ENCODE measurements at places on chromosomes 1 and 21.
A peak's percentile ranks its signal among the peaks of the same experiment; 100 is the strongest.

- no peak for DNase-seq
Measured at GRCh38 chr21:46268371-46268770, 17.0 kb downstream of the MCM3AP start.

GRCh38 chr1:21822349-21822748 lies 10.3 kb downstream of the LDLRAD2 start:
- DNase-seq = no peak

DNA sequence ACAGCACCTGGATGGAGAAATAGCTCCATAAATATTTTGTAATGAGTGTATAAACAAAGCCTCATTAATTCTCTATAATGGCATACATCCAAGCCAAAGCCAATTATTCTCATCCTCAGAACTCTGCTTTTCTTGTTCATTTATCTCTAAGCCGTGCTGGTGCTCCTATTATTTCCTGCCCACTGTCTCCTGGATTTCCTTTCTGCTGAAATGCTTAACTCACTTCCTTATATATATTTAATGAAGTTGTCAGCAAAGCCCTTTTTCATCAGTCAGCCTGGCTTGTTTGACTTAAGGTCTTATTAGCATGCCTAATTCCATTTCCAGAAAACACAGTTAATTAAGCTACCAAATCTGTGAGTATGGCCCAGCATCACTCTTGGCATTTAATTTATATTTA lies 93.4 kb downstream of the SLC25A24 start:
- no peak for DNase-seq

DNA sequence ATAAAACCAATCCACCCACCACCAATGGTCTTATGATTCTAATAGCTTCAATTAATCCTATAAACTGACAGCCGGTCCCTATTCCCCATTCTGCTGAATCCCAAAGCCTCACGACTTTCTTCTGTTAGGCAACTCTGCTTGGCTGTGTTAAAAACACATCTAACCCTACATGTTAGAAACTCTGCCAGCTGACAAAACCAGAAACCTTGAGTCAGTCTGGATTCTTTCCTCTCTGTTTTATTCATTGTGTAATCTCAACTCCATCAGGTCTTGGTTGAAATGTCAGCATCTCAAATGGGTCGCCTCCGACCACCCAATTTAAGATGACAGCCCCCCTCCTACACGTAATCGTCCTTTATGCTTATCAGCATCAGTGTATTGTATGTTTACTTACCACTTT lies 312.1 kb downstream of the DISC1 start:
- DNase-seq = no peak

DNA sequence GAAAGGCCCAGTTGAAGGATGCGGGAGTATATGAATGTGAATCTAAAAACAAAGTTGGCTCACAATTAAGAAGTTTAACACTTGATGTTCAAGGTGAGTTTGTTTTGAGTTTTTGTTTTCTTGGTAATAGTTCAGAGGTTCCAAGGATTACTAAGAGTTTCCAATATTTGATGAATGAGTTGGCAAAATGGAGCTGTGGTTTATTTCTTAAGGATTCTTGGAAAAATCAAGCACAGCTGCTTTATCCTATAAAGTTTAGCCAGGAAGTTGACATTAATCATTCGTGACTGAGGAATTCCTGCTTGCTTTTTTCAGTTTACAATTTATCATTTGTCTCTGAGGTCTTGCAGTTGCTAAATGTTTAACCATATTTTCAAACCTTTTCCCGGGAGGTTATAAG lies 15.1 kb downstream of the VCAM1 start:
- DNase-seq = peak; percentile 37

- no peak for DNase-seq
Measured at GRCh38 chr1:93442008-93442666, 5.8 kb upstream of the FNBP1L start.

- no peak for DNase-seq
Measured at GRCh38 chr1:113551728-113552127, 161.4 kb downstream of the MAGI3 start.

DNA sequence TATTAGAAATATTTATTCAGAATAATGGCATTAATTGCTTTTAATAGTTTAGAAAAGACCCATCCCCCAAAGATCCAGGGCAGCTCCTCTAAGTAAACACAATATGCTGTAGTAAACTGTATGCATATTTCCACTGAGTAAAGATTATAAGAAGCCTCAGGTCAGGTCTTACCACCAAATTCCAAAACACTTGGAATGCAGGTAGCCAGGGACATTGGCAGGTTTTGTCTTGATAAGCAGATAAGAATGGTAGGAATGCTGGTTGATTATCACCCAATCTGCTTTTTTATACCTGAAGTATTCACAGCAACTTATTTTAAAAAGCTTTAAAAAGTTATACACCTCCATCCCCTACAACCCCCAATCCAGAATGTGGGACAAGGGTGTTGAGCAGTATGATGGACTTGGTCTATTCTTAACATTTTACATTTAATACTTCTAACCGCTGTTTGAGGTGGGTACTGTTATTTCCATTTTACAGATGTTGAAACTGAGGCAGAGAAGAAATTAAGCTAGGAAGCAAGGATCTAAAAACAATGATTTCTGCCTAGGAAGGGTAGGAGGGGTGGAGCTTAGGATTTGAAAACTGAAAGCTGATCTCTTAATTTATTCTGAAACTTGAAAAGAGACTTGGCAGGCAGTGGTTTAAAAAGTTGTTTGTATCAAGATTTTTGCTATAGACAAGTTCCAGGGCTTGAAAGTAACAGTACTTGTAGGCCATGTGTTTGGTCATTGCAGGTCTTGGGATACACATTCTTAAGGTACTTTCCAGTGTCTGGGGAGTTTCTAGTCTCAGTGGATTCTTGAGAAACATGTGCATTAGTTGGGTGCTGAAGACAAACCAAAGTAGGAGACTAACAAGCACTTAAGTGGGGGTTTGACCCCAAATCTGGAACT lies 15.6 kb upstream of the THEM4 start:
- DNase-seq = no peak

DNA sequence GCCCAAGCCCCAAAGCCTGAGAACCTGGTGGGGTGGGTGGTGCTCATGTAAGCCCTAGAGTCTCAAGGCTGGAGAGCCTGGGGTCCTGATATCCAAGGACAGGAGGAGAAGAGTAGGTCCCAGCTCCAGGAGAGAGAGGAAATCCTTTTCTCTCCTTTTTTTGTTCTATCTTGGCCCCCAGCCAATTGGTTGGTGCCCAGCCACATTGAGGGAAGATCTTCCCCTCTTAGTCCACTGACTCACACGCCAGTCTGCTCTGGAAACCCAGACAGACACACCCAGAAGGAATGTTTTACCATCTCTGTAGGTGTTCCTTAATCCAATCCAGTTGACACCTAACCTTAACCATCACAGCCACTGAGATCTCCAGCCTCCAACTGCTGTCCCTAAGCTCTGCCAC lies 16.2 kb upstream of the LIN9 start:
- no peak for DNase-seq

GRCh38 chr1:14083706-14084105 lies 383.7 kb downstream of the PRDM2 start:
- DNase-seq = no peak

GRCh38 chr1:43799656-43800635 lies 92.6 kb downstream of the ST3GAL3 start:
- peak; percentile 83 for DNase-seq

DNA sequence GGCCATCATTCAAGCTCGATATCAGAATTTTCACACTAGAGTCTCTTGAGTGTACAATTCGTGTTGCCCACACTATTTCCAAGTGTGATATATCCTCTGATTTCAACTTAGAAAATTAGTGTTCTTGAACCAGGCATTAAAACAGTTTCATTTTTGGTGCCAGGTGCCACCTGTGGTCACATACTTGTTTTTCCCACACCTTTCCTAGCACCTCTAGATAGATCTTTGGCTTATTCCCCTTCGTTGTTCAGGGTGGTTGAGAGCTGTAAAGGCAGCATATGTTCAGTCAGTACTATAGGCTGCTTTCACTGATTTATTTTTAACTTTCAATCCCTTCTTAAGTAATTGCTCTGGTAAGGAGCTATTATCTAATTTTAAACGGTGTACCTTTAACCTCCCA lies 131.1 kb downstream of the NEK7 start:
- DNase-seq = no peak

- no peak for DNase-seq
Measured at GRCh38 chr1:184629266-184629665, 125.4 kb downstream of the EDEM3 start.

DNA sequence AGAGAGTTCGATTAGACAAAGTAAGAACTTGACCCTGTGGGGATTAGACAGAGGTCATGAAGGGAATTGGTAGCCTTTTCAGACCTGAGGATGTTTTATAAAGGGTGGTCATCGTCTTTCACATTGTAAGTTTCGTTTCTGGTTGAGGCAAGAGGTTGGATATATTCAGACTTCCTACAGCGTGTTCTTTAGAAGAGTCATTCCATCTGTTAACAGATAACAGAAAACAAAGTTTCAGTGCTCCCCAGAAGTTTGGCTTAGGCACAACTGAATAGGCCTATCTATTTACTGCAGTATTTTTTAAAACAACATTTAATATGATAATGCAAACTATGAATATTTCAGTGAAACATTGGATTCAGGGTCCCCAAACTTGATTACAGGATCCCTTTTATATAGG lies 17.1 kb upstream of the IVNS1ABP start:
- DNase-seq = no peak

DNA sequence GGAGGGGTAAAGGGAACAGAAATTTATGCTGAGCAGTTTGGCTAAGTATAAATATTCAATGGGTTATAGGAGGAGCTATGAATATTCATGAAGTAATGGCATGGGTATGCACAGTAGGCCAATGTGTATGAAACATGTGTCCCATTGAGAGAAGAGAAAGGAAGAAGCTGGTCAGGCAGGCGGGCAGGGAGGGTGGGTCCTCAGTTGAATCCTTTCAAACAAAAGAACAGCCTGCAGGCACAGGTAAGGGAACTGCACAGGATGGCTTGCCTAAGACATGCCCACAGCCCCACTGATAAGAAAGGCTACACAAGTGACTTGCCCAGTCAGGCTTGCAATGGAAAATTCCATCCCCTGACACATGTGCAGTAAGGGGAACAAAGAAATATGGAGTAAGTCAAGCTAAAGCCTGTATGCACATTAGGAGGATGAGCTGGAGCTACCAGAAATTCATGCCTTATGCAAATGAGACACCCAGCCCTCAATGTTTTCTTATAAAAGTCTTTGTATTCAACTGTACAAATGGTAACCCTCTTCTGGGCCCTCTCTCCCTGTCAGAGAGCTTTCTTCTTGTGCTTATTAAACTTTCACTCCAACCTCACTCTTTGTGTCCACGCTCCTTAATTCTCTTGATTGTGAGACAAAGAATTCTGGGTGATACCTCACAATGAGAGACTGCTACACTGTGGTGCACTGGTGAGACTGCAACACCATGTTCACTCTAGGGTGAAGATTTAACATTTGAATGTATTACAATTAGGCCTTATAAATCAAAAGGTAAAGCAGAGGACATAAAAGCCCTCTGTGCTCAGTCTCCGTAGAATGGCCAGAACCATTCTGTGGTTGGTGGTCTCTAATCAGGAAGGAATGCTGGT lies 96.5 kb downstream of the ATP1B1 start:
- DNase-seq = no peak

DNA sequence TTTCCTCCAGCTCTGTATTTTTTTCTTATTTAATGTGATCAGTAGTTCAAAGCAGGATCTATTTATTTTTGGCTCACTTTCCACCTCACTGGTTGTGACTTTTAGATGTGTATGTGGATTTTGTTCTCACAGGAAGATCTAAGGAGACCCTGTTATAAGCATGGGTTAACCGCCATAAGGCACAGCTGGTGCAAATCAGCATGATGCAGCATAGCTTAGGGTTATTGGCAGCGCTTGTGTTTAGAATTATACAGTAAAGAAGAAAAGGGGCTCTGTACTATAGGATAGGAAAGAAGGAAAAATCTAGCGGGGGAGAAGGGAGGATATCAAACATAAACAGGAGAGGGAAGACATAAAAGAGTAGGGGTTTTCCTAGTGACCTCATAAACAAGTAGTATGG lies 26.9 kb upstream of the RGL1 start:
- DNase-seq = no peak

DNA sequence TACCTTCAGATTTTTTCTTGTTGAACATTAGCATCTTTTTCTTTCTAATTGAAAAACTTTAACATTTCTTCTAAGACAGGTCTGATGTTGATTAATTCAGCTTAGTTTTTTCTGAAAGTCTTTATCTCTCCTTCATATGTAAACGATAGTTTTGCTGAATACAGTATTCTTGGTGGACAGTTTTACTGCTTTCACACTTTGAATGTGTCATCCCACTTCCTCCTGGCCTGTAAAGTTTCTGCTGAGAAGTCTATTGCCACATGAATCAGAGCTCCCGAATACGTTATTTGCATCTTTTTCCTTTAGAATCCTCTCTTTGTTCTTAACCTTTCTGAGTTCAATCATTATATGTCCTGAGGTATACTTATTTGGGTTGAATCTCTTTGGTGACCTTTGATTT lies 344.2 kb downstream of the OLFM3 start:
- DNase-seq = no peak

DNA sequence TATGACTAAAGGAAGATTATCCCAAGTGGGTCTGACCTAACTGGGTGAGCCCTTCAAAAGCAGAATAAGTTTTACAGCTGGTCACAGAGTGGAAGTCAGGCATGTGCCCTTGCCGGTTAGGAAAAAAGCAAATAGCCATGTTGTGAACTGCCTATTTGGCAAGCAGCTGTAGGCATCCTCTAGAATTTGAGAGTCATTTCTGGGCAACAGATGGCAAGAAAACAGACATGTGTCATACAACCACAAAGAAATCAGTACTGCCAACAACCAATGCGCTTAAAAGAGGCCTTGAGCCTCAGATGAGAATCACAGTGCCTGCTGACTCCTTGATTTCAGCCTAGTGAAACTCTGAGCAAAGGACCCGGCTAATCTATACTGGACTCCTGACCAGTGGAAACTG lies 26.8 kb downstream of the LRRC53 start:
- DNase-seq = no peak

DNA sequence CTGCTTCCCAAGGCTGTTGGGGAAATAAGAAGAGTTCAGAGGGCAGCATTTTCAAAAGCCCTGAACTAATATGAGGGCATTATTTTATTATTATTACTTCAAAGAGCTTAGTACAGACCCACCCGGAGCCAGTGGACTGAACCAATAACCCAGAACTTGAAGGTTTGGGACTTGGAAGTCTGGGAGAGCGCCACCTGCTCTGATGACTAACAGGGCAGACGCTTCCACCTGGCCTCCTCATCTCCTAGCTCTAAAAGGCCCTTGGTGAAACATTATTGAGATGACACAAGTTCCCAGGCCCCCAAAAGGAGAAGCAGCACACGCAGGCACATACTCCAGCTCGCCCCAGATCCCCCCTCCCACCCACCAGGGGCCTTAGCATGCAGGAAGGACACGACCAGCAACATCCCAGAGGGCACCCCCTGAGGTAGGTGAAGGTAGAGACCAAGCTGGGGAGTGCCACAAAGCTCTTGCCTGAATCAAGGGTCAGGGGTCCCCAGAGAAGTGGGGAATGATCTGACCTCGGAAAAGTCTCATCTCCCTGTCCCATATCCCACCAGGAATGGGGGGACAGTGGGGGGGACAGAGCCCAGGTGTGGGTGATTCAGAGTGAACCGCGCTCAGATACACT lies 1.3 kb downstream of the DLGAP3 start:
- no peak for DNase-seq

- peak; percentile 61 for DNase-seq
Measured at GRCh38 chr1:17125756-17126237, 6.5 kb upstream of the PADI2 start.
